ENCODE measurements at places on chromosomes 7 and 10. TPM values are rescaled to one million over a fixed set of nuclear protein-coding genes. Genes with fewer than 3 reads are reported as not detected.
A peak's percentile ranks its signal among the peaks of the same experiment; 100 is the strongest.

The ITGA8 gene
- not detected for total RNA-seq

The PRF1 gene
- not detected for total RNA-seq

GRCh38 chr10:79007421-79008319 lies 61.1 kb upstream of the ZMIZ1 start:
- H3K36me3 ChIP-seq: no peaks in the 10 kb centered on the region
- no peak for DNase-seq
- no peak overlapping the region for H3K27ac ChIP-seq
- H3K4me3 ChIP-seq: no peak overlapping the region

- peaks cover 21% of the 10 kb centered on the region for H3K36me3 ChIP-seq
- H3K4me1 ChIP-seq: no peaks in the 10 kb centered on the region
- no peak overlapping the region for H3K27ac ChIP-seq
- no peak for DNase-seq
- no peak overlapping the region for H3K4me3 ChIP-seq
- no peaks in the 10 kb centered on the region for H3K27me3 ChIP-seq
Measured at GRCh38 chr7:48111596-48111995, 22.5 kb downstream of the UPP1 start.

- H3K4me1 ChIP-seq: no peaks in the 10 kb centered on the region
- no peak overlapping the region for H3K4me3 ChIP-seq
- H3K36me3 ChIP-seq: peaks cover 5% of the 10 kb centered on the region
- DNase-seq: no peak
- no peak overlapping the region for H3K27ac ChIP-seq
- no peaks in the 10 kb centered on the region for H3K27me3 ChIP-seq
Measured at GRCh38 chr10:108051218-108051617, 886.7 kb upstream of the SORCS1 start.

DNA sequence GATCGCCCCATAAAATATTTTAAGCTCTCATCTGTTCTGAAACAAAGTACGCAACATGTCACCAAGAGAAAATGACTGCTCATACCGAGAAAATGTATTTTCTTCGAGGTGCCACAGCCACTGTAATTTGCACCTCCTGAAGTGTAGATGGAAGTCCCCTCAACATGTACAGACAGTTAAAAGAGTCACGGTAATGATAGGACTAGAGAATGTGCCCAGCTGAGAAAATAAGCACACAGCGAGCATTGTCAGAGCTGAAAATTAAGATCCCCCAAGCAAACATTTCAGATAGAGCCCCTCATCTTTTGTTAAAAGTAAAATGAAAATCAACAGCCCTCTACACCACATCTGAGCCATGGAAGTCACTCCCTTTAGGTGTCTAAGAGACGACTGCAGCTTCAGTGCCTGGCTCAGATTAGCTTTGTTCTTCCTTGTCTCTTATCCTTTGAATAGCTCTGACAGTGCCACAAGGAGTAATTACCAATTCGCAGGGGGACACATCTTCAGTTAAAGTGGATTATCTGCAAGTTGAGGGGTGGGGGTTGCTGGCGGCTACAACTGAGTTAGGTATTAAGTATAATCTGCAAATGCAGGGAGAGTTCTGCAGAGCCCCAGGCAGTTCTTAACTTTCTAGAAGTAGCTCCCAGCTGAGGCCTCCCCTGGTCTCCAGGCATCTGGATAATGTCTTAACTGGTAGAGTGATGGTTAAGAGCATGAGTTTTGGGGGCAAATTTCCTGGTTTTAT lies 222.7 kb upstream of the C7orf33 start:
- DNase-seq: no peak
- peaks cover 51% of the 10 kb centered on the region for H3K36me3 ChIP-seq
- H3K27ac ChIP-seq: no peak overlapping the region
- H3K4me3 ChIP-seq: no peak overlapping the region
- H3K4me1 ChIP-seq: no peaks in the 10 kb centered on the region

- H3K27me3 ChIP-seq: no peaks in the 10 kb centered on the region
- no peaks in the 10 kb centered on the region for H3K4me1 ChIP-seq
- no peak overlapping the region for H3K4me3 ChIP-seq
- no peak overlapping the region for H3K27ac ChIP-seq
Measured at GRCh38 chr10:93958834-93959233, 34.9 kb upstream of the PLCE1 start.

DNA sequence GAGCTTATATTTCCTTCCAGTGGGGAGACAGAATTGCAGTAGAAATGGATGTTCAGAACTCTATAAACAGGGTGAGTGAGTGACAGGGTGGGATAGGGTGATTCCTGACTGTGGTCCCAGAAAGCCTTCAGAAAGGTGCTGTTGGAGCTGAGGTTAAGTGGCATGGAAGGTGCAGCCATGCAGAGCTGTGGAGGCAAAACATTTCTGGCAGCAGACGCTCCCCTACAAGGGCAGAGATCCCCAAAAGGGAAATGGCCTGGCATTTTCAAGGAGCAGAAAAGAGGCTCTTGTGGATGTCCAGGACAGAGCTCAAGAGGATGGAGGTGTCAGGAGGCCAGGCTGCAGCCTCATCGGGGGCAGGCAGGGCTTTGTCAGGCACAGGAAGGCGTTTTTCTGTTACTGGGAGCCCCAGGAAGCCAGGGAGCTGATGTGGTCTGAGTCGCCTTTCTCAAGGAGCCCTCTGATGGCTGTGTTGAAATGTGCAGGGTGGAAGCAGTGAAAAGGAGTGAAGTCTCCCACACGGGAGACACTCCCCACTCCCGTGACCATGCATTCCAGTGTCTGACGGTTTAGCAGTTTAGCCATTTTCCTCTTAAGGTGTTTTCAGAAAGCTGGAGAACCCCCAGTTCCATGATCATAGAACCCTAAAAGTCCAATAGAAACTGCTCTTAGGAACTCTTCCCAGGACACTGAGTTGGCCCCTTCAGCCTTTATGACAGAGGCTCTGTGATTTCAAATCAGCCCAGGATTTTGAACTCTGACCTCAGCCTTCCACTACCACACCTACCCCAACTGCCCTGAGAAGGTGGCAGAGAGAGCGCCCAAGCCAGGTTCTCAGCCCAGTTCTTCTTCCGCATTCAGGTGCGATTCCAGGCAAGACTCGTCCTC lies 96.2 kb downstream of the C10orf105 start:
- H3K4me3 ChIP-seq: peak overlapping the region; percentile 35
- H3K36me3 ChIP-seq: no peaks in the 10 kb centered on the region
- H3K27me3 ChIP-seq: no peaks in the 10 kb centered on the region
- H3K27ac ChIP-seq: no peak overlapping the region
- H3K4me1 ChIP-seq: peaks cover 17% of the 10 kb centered on the region
- DNase-seq: peak; percentile 66

DNA sequence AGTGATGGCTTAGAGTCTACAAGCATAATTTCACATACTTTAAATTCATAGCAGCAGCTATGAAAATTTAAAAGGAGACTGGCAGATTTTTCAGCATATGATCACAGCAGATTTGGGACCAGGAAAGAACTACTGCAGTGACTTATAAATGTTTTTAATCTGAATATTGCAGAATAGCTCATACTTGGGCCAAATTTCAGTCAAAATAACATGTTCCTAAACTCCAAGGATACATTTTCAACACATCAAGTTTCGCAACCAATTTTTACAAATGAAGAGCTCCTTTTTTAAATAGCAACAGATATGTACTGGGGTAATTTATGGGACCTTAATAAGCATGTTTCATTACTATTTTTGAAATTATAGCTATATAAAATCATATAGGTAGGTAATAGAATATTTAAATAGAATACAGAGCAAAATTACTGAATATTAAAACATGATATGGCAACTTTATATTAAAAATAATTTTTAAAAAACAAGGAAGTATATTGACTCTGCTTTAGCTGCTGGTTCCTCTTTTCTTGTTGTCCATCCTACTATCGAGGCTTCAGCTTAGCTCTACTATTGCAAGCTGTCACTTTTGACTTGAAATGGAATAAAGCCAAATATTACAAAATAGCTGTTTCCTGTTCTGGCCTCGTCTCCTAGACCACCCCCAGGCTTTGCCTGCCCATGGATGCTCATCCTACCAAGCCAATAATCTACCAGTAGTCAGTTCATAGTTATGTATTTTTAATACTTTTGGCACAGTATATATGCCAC lies 123.1 kb downstream of the NRBF2 start:
- H3K36me3 ChIP-seq: peaks cover 54% of the 10 kb centered on the region
- H3K27ac ChIP-seq: no peak overlapping the region
- no peak for DNase-seq
- H3K4me3 ChIP-seq: no peak overlapping the region
